Cardiac ventricle fibroblast (primary cell): ENCODE measurements at places on chromosomes 5 and 9. TPM values are rescaled to one million over a fixed set of nuclear protein-coding genes. Genes with fewer than 3 reads are reported as not detected.

Gene SOHLH1
- total RNA-seq = not detected in 2 replicates

Gene ZNF474
- 0.05 TPM in 1 of 2 replicates, not detected in the other for total RNA-seq

Gene KCNIP1
- not detected in 2 replicates for total RNA-seq

Gene HRH2
- total RNA-seq = not detected in 2 replicates

Gene IRX1
- total RNA-seq = 0.12 and 0.29 TPM in 2 replicates

Gene TBC1D2
- 5.4 and 6.1 TPM in 2 replicates for total RNA-seq

Gene ZNF366
- total RNA-seq = 0.44 and 0.88 TPM in 2 replicates

Gene IFNA13
- total RNA-seq = not detected in 2 replicates

Gene NR5A1
- not detected in 2 replicates for total RNA-seq

Gene CATSPER3
- total RNA-seq = not detected in 2 replicates
